ENCODE measurements at places on chromosomes 2 and 18.

- peak; percentile 70 for DNase-seq
Measured at GRCh38 chr2:43486603-43487002, 109.2 kb downstream of the THADA start.

GRCh38 chr2:100753444-100753843, 66.5 kb upstream of the NPAS2 start:
- no peak for DNase-seq

DNA sequence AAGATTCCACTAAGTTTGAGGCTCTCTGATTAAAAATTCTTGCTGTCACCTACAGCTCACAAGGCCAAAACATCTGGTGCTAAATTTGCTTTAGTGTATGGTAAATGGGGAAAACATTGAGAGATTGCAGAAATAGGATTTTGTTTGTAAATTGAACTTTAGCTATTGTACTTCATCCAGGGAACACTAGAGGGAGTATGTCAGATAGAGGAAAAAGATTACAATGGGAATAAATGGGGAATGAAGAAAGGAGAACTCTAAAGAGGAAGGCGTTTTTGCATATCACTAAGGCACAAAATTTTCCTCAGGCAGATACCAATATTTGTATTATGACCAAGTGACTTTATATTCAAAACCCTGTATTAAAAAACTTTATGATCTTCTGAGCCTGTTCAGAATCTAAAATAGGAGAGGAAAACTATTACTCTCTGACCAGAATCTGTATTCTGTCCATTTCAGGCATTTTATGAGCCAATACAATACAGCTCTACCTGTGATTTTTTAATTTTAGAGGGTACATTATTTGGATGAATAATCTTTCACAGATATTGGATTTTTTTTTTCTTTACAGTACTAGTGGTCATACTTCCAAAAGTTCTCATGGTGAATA, 52.3 kb upstream of the ITGB6 start:
- peak; percentile 73 for DNase-seq

DNA sequence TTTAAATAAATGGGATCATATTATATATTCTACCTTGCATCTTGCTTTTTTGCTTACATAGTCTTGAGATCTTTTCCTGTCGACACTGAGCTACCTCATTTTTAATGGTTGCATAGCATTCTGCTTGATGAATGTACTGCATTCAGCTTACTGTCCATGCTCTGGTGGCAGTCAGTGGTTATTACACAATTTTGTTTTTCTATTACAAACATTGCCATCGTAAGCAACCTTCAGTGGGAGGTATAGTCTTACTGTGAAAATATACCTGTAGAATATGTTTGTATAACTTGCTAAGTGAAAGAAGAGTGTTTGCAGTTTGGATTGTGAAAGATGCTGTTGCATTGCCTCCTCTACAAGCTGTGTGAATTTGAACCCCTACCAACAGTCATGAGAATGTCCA, 43.4 kb downstream of the UBXN4 start:
- no peak for DNase-seq

GRCh38 chr18:49491534-49491856, 4.5 kb upstream of the C18orf32 start:
- DNase-seq: no peak

DNA sequence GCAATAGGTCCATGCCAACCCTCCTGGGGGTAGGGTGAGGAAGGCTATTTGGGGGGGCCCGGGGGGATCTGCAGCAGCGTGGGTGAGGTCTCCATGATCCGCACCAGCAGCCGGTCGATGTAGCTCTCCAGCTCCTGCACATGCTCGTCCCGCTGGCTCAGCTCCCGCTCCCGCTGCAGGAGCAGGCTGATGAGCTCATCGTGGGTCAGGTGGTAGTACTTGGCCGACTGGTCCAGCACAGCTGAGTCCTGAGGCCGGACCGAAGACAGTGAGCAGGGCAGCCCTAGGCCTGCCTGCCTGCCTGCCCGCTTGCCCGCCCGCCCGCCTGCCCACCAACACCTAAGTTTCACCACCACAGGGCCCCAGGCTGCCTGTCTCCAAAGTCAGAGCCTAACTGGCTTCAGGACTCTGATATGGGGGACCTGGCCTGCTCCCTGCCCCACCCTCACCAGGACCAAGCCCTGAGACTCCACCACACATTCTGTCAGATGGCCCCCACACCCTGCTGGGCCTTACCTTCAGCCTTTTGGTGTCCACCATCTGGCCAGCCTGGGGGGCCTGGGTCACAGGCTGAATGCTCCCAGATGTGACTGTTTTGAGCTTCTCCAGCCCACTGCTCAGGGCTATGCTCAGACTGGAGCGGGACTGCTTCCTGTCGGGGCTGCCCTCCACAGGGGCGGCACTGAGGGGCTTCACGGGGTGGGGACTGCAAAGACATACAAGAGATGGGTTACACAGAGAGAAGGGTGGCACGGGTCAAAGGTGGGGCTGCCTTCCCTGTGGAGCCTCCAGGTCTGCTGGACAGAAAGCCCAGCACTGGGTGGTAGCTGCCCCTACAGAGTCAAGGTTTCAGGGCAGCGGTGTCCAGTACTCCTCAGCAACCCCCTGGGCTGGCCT, 4.2 kb upstream of the SFXN5 start:
- DNase-seq: peak; percentile 43

DNA sequence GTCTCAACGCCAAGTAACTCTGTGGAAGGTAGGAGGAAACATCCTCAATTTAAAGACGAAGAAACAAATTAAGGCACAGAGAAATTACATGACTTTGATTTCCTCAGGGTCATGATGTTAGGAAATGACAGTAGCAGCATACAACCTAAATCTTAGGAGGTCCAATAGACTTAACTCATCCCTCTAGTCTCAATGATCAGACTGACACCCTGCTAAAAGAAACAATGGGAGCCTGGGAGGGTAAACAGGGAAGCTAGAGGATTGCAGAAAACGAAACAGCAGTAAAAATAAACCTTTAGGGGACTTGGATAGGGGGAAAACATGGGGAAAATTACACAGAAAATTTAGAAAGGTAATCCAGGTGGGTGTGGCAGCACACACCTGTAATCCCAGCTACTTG, 56.0 kb downstream of the ROCK2 start:
- no peak for DNase-seq

GRCh38 chr2:128640166-128640844, 321.6 kb upstream of the HS6ST1 start:
- no peak for DNase-seq

All from LHCN-M2 (cell line).